ENCODE measurements at places on chromosomes 7 and 10.

DNA sequence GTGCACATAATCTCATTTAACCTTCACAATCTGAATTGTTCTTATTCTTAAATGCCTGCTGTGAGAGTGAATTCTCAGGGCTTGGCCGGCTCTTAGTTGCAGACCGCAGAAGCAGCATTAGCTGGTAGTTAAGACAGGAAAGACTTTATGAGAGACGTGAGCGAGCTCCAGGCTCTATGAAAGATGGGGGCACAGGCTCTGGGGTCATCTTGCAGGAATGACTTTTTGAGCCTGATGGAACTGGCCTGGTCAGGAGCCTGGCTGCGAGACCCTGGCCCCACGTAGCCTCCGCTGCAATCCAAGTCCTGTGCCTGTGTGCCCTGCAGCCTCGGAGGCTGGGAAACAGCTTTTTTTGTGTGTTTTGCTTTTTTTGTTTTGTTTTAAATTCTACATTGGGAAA is 958.8 kb upstream of the ZNF722 start:
- no peak for DNase-seq

DNA sequence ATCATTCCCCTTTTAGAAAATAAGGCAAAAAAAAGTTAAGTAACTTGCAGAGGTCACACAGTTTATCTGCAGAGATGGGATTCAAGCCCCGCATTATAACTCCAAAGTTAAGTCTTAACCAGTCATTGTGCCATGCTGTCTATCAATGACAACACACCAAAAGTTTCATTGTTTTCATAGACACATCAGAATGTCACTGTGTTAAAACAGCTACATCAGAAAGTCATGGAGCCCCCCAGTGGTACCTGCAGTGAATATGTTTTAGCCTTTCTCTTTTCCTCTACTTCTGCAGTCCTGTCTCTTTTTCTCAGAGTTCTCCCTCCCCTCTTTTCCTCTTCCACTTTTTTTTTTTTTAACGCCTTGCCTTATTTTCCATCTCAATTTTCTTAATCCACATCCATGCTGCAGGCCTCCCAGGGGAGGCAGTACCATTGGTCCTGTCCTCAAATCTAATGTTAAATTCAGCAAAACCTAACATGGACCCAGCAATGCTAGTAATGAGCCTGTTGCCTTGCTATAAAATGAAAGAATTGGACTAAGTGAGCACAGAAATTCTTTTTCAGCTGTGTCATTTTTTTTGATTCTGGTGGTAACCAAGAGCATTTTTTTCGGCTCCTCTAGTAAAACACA is 3.8 kb upstream of the NRCAM start:
- peak; percentile 65 for DNase-seq

- DNase-seq = no peak
Measured at GRCh38 chr7:123754271-123754871, 5.6 kb upstream of the WASL start.

- DNase-seq = no peak
Measured at GRCh38 chr10:112695539-112695938, 248.5 kb downstream of the VTI1A start.

GRCh38 chr7:28955356-28955717 is 2.8 kb downstream of the TRIL start:
- no peak for DNase-seq

- DNase-seq = no peak
Measured at GRCh38 chr7:50352282-50352681, 47.8 kb downstream of the IKZF1 start.

DNA sequence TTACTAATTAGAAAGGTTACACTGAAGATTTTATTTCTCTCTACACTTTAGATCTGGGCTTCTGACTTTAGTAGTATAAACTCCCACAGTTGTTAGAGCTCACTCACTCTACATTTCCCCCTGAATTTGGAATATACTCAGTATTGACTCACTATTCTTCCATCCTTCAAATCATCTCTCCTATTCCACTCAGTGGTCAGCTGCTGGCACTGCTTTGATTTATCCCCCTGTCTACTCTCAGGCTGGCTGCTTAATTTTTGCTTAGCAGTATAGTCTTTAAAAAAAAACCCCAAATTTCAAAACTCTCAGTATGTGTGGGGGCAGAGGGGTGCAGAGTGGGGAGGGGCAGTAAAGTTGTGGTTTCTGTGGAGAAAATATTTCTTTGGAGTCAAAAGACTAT is 68.9 kb downstream of the CDK6 start:
- no peak for DNase-seq

DNA sequence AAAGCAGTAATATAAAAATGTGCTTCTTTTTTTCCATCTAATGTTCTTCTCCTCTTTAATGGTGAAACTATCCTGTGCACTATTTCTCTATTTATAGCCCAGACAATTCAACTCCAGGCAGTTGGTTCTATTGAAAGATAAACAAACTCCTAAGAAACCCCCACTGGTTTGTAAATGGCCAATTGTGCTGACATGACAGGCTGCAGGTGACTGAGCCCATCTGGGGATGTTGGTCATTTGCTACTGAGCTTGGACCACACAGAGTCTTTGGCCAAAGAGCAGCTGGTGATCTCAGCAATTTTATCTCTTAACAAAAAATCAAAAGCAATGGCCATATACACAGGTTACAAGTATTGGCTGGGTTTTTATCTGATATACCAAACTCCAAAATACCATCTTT is 631.8 kb upstream of the CELF2 start:
- no peak for DNase-seq

DNA sequence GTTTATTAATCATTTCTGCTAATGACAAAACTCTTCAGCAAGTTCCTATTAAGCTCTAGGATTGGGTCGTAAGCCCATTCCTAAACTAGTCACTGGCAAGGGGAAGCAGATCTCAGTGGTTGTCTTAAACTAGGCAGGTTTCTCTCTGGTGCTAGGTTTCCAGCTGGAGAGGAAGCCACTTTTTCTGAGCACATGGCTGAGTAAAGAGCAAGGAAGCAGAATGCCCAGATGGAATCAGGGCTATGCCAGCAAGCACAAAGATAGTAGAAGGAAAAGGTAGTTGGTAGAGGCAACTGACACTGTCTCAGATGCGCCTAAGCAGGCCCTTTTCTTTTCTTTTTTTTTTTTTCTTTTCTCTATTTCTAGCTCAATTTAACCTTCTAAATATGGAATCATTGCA is 224.9 kb downstream of the EXOC4 start:
- no peak for DNase-seq

- no peak for DNase-seq
Measured at GRCh38 chr10:130742941-130743675, 568.4 kb downstream of the TCERG1L start.

DNA sequence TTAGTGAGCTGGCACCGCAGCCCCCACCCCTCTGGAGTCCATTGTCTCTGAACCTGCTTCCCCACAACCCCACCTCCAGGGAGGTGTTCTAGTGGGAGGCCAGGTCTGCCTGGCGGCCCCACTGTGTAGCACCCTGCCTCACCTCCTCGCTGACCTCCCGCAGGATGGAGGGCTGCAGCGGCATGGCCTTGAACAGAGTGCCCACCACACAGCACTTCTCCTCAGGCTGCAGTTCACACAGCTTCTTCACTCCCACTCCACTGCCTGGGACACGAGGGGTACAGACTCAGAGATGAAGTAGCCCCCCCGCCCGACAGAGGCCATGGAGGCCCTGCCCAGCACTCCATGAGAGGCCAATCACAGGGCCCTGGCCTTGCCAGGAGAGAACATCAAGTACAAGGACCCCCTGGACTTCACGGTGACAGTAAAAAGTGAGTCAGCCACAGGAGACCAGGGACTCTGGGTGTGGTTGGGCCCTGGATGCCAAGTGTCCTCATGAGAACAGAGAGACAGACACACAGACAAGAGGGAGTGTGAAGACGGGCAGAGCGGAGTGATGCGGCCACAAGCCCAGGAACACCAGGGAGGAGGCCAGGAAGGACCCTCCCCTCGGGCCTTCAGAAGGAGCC is 5.4 kb downstream of the POLD2 start:
- DNase-seq = no peak

GRCh38 chr10:36457751-36458150 is 667.6 kb upstream of the ANKRD30A start:
- no peak for DNase-seq

DNA sequence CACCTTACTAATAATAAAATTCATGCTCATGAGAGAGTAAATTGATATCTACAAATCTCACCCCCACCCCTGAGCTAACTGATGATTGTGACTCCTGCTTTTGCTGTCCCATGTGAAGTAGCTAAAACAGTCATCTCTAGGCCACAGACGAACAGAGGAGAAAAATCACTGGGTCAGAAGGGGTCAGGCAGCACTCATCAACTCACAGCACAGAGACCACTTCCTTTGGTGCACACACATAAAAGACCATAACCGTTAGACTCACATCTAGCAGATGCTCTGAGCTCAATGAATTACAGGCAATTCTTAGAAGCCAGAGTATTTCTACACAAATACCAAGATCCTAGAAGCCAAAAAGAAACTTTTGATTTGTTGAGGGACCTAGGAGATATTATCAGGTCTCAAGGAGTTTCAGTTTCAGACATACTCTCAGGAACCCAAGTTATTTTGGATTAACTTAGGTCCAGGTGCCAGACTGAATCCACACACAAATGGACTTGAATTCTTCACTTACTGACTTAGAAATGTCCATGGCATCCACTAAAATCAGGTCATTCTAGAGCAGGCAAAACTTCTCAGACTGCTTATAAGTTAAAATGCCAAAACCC is 65.0 kb upstream of the TES start:
- DNase-seq = no peak

GRCh38 chr10:129743738-129744133 is 220.3 kb downstream of the EBF3 start:
- no peak for DNase-seq

- DNase-seq = no peak
Measured at GRCh38 chr7:63080406-63080805, 918.2 kb upstream of the ZNF722 start.

DNA sequence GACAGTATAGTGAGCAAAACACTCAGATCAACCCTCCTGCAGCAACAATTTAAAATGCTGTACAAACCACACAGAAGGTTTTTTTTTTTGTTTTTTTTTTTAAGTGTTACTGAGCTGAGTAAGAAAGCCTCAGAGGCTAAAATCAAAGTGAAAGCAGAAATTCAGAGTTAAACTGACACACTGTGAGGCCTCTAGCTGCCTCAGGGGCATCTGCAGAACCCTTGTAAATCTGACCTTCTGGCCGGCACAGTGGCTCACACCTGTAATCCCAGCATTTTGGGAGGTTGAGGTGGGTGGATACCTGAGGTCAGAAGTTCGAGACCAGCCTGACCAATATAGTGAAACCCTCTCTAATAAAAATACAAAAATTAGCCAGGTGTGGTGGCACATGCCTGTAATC is 7.4 kb upstream of the GNA12 start:
- no peak for DNase-seq

- no peak for DNase-seq
Measured at GRCh38 chr10:36256948-36257356, 614.9 kb upstream of the FZD8 start.

GRCh38 chr7:85041605-85042216 is 145.1 kb downstream of the SEMA3D start:
- DNase-seq = peak; percentile 77

DNA sequence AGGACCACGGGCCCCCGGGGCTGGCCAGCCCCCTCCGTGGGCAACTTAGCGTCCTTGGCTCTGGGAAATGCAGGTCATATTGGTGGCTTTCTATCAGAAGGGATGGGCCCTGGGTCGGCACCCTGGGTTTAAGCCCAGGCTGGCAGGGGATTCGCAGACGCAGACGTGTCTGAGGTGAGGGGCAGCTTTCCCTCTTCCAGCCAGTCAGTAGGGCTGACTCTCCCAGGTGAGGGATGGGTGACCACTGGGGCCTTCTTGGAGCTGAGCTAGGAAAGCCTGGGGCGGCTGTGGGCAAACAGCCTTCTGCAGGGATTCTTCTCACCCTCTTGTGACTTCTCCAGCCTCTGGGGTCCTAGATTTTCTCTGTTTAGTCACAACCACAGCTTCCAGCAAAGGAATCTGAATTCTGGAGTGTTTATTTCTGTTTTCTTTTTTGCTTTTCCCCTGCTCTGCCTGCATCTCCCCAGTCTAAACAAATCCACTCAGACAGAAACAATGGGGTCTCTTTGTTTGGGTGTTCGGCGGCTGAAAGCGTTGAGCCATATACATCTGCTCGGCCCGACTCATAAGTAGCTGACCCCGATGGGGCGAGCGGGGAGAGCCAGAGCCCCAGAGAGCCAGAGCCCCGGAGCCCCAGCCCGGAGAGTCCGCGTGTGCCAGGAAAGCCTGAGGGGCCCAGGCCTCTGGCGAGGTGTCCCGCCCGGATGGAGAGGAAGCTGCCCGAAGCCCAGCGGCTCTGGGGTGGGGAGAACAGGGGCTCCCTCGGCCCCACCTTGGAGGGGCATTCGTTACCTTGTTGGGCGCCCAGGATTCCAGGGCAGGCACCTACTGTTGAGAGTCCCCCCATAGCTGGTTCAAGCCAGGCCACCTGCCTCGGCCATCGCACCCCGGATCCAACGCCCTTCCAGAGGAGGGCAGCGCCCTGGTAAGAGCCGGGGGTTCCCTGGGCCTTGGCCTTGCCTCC is 2.0 kb downstream of the MNX1 start:
- DNase-seq = no peak

GRCh38 chr10:228366-228765 is 93.1 kb downstream of the ZMYND11 start:
- DNase-seq = no peak

- no peak for DNase-seq
Measured at GRCh38 chr10:86177537-86178155, 188.9 kb downstream of the GRID1 start.

- DNase-seq = no peak
Measured at GRCh38 chr7:153523320-153524015, 528.7 kb upstream of the DPP6 start.

DNA sequence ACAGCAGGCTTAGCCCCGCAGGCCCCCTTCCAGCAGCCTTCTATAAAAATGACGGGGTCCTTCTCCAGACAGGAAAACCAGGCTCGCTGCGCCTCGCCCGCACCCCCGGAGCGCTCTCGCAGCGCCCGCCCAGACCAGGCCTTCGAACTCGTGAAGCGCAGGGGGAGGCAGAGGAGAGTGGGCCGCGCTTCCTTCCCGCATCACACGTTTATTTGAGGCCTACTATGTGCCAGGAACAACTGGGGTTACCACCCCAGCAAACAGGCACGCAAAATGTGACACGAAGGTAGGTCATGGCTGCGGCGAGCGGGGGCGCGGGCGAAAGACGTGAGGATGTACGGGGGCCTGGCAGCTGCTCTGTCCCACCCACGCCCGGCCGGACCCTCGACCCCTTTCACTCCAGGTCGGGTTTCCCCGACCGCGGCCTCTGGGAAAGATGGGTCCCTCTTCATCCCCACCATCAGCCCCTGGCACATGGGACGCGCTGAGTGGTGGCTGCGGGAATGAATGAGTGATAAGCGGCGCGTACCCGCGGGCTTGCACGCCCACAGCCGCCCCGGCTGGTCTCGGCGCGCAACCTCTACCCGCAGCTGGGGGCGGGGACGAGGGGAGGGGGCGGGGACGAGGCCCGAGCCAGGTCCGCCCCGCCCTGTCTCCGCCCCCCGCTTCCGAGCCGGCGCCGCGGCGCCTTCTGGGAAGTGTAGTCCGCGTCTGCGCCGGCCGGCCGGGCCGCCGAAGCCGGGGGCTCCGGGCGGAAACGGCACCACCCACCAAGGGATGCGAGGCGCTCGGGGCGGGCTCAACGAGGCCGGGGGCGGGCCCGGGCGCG is 59.1 kb downstream of the ZNF467 start:
- peak; percentile 84 for DNase-seq
